ENCODE measurements at places on chromosomes 2 and 18. TPM values are rescaled to one million over a fixed set of nuclear protein-coding genes. Genes with fewer than 3 reads are reported as not detected.

DNA sequence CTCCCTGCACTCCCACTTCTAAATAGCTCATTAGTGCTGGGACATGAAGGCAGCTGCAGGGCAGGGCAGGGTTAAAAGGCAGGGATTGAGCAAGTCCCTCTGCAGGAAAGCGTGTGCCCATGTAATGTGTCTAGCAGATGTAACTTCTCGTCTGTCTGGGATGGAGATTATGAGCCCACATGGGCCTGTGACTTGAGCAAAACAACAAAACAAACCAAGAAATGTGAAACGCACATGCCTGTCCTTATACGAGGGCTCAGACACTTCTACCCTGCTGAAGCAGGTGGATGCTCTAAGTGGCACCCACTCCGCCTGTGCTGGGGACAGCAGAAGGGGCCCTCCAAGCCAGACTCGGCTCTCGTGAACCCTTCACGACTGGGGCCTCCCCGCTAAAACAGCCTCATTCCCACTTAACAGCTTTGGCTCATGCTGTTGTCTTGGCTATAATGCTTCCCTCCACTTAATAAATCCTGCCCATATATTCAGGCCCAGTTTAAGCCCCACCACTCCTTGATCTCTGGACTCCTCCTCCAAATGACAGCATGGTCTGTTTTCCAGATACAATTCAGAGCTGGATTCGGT, 40.9 kb downstream of the TMEM247 start:
- DNase-seq: peak; percentile 34

Gene RTP5
- not detected for polyA plus RNA-seq

Gene PXDN
- polyA plus RNA-seq: 194 TPM

GRCh38 chr2:11876436-11876835, 130.0 kb downstream of the LPIN1 start:
- DNase-seq: no peak

DNA sequence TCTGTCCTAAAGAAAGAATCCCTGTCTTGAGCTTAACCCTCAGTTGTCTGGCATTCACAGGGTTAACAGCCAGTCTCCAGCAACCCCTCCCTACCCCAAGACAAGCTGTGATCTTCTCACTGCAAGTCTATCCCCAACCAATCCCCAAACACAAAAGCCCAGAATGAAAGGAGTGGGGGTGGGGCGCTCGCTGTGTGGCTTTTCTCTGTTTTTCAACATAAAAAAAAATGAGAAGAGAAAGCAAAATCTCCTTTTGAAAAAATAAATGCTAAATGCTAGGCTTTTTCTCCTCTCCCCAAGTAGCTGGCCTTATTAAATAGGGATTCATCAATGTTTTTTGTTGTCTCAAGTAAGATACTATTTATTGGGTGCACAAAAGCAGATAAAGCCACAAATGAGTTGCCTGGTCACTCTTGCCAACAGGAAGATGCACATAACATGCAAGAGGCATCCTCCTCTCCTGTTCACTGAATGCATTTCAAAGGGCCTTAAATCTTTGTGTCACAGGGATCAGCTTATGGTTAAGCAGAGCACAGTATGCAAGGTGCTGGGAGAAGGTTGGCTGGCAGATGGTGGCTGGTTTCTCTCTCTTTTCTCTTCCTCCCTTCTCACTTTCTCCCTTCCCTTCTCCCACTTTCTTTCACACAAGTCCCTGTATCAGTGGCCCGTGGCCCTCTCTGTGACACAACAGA, 225.6 kb downstream of the CMPK2 start:
- DNase-seq: no peak

DNA sequence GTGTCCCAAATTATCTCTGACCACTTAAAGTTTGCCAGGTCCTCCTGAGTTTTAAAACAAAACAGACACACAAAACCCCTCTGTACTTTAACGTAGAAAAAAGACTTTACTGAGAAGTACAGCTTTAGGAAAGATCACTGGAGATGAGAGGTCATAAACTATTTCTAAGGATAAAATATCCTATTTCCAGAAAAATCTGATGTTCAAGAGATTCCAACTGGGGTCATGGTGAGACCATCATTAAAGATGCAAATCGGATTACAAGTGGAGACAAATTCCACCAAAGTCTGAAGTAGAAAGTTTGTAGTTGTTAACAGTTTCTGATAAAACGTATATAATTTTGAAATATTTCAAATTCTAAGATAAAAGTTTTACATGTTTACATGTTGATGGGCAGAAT, 241.6 kb downstream of the TCF4 start:
- no peak for DNase-seq

Gene GPR35
- polyA plus RNA-seq: 1.9 TPM

Gene HOXD3
- 25.3 TPM for polyA plus RNA-seq

DNA sequence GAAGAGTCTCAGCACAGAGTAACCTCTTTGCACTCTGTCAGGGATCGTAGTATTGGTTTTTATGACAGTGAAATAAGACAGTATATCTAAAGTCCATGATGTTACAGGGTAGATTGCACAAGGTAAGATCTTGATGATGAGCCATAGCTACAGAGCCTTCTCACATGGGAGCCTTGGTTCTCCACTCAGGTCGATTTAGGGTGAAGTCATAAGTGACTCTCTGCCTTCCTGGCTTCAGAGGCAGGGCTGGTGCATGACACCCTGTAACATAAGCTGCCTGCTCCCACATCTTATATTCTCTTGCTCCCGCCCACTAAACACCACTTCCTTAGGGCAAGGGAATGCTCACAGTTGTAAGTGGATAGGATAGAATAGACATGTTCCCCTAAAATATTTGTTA, 13.3 kb downstream of the DAPL1 start:
- no peak for DNase-seq

Gene NDC80
- polyA plus RNA-seq: 23.3 TPM

DNA sequence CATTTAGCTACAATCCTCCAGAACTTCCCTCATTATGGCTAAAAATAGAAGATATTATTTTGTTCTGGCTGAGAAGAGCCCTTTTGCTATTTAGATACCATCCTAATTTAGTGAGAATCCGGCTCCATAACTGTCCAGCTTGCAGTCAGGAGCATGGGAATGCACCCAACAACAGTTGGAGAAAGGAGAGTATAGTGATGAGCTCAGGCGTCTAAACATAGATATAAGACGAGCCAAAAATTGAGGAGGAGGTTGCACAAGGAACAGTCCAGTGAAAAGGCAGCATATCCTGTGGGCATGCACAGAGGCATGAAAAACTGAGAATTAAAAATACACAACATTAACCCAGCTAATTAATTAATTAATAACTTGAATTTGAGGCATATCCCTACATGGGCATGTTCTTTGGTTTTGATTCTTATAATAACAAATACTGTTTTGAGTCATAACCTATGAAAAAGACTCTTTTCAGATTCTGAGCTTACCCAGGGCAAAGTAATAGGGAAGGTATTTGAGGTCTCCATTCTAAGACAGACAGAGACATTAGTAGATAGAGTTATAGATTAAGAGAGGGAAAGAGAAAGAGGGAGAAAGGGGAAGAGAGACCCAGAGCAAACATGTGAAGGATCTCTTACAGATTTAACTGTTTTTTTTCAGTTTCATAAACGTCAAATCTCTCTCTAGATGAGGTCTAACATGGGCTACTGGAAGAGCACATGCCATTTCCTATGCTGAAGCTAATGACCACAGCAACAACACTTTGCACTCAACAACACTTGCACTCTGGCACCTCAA, 311.2 kb downstream of the OSR1 start:
- no peak for DNase-seq

GRCh38 chr18:8177330-8178016, 431.8 kb upstream of the RAB12 start:
- DNase-seq: no peak

Gene CGREF1
- 6.2 TPM for polyA plus RNA-seq

GRCh38 chr2:21379140-21379539, 255.4 kb downstream of the TDRD15 start:
- DNase-seq: no peak

Gene DYSF
- polyA plus RNA-seq: 15.4 TPM

- DNase-seq: no peak
Observed at GRCh38 chr18:35778850-35779627, 193.4 kb upstream of the RMP24 start.

Gene HRH4
- 0.26 TPM for polyA plus RNA-seq

DNA sequence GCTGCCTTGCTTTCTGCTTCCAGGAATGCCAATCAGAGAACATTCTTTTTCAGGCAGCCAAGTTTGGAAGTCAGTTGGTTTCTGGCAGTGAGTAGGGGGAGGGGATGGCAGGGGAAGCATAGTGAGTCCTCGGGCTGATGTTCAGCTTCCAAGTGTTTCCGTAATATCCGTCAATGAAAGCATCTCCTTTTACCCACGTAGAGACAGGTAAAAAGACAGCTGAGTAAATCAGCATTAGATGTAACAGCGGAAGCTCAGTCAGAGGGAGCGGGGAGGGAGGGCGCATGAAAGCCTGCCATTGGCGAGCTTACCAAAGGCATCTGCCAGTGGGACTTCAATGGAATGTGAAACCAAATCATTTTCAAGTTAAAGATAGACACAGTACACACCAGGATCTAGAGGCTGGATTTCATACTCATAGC, 117.1 kb upstream of the DTNA start:
- peak; percentile 25 for DNase-seq

- DNase-seq: no peak
Observed at GRCh38 chr2:64609227-64609941, 44.3 kb downstream of the SERTAD2 start.

Gene C2orf80
- 0.32 TPM for polyA plus RNA-seq

DNA sequence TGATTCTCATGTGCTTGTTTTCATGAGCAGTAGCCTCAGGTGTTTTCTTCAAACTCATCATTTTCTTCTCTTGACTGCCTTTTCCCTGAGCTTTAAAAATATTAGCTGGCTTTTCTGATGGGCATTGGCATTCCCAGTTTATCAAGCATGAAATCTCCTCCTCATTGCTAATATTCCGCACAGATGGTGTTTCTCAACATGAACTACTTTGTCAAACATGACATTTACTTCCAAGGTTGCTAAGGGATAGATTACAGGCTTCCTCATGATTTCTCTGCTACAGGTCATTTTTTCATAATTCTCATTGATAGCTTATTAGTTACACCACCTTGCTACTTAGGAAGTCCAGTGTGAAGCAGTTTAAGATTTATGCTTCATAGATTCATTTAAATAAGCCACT, 1116.9 kb upstream of the CNTNAP5 start:
- no peak for DNase-seq

Gene MROH2A
- polyA plus RNA-seq: 0.26 TPM

- DNase-seq: no peak
Observed at GRCh38 chr2:48906633-48907032, 151.1 kb upstream of the LHCGR start.

DNA sequence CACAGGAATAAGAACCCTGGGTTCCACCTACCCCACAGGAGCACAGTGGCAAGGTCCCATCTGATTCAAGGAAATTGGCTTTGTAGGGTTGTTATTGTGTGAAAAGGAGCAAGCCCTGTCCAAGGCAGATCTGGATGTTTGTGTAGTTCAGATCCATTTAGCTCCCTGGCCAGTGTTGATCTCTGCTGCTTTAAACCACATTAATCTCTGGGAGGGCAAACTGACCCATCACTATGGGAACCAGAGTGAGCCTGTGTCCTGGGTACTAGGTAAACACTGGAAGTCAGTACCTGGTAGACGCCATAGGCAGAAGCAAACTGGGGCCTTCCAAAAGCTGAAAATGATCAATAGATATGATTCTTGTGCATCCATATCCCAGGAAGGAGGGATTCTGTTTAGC, 271.5 kb upstream of the EPAS1 start:
- DNase-seq: no peak

Gene CTDP1
- polyA plus RNA-seq: 10.5 TPM

Gene HADHA
- polyA plus RNA-seq: 232 TPM

DNA sequence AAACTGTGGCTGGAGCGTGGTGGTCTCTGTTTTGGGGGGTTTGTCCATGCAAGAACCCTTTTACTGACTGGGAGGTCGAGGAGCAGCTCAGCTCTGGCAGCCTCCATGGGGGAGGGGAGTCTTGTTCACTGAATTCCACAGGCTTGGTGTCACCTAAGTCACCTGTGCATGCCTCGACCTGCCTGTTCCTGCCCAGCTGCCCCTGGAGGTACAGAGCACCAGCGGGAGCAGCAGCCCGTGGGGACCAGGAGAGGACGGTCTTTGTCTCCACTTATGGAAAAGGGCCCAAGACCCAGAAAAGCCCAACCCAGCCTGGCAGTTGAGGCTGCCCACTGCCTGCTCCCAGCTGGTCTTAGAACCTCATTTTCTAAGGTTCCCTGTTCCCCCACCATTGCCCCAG, 168.7 kb upstream of the AGAP1 start:
- no peak for DNase-seq

GRCh38 chr2:219692521-219692920, 65.1 kb downstream of the SLC4A3 start:
- no peak for DNase-seq

DNA sequence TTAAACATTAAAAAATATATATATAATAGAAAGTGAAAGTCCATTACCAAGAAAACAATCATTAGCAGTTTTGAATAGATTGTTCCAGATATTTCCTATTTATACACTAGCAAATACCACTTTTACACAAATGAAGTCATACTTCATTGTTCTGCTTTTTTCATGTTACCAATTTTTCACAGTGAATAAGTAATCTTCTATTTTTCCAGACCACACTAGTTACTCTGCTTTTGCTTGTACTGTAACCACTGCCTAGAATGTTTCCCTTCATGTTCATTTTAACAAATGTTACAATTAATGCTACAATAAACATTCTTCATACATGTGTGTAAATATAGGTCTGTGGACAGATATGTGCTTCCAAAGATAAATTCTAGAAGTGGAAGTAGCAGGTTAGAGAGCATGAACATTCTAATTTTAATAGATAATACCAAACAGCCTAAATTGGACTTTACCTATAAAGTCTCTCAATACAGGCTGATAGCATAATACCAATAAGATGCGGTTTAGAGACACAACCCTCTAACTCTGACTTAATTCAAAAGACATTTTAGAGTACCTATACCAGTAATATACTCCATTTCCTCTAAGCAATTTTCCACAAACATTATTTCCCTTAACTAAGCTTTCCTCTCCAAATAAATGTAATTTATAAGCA, 17.0 kb downstream of the ITSN2 start:
- DNase-seq: no peak

DNA sequence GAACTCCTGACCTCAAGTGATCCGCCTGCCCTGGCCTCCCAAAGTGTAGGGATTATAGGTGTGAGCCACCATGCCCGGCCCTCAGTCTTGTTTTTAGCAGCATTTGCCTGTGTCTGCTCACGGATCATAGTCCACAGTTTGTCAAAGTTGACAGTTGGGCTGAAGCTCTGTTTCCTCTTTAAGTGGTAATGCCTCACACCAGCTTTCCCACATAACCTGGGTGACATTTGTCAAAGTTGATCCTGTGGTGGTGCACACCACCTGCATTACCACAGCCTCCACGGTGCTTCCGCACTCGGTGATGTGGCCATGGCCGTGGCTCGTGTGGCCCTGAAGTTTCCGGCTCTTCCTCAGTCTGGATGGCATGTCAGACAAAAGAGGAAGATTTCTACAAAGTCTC, 27.1 kb downstream of the RAB31 start:
- DNase-seq: no peak

Gene EPB41L3
- 57.5 TPM for polyA plus RNA-seq

Gene GRB14
- 67.0 TPM for polyA plus RNA-seq

DNA sequence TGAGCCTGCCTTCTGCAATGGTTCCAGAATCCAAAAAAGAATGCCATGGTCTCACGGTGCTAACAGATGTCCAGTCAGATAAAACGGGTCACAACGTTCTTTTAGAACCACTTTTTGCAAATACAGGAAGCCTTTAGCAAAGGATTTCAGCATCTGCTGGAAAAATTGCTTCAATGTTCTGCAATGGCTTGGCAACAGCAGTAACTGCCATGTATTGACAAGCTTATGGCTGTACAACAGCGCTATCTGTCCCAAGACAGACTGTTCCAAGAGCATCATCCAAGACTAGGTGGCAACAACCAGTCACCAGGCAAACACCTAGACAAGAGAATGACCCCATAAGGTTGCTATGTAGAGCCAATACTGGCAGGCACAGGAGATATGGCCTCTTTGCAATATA, 37.6 kb upstream of the RIOK3 start:
- DNase-seq: no peak
